ENCODE measurements at places on chromosomes 7 and 10.

- no peak for DNase-seq
Measured at GRCh38 chr7:72781161-72781560, 46.8 kb downstream of the TYW1B start.

GRCh38 chr10:21080261-21080660 is 183.2 kb upstream of the NEBL start:
- DNase-seq, result no peak

GRCh38 chr10:84993251-84994035 is 665.1 kb downstream of the CCSER2 start:
- no peak for DNase-seq

DNA sequence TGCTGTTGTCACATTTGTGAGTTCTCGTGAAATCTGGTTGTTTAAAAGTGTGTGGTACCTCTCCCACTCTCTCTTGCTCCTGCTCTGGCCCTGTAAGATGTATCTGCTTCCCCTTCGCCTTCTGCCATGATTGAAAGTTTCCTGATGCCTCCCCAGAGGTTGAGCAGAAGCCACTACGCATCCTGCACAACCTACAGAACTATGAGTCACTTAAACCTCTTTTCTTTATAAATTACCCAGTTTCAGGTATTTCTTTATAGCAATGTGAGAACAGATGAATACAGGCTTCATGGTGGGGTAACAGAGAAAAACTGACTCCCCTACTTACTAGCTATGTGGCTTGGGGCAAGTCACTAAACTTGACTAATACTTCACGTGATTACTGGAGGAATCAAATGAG is 18.0 kb upstream of the STEAP4 start:
- DNase-seq, result no peak

- no peak for DNase-seq
Measured at GRCh38 chr10:22810643-22811465, 96.5 kb upstream of the PIP4K2A start.

Measured in NCI-H446 (cell line).